ENCODE measurements at places on chromosomes 1 and 21.

- DNase-seq: no peak
Observed at GRCh38 chr1:55164906-55165305, 50.3 kb downstream of the USP24 start.

DNA sequence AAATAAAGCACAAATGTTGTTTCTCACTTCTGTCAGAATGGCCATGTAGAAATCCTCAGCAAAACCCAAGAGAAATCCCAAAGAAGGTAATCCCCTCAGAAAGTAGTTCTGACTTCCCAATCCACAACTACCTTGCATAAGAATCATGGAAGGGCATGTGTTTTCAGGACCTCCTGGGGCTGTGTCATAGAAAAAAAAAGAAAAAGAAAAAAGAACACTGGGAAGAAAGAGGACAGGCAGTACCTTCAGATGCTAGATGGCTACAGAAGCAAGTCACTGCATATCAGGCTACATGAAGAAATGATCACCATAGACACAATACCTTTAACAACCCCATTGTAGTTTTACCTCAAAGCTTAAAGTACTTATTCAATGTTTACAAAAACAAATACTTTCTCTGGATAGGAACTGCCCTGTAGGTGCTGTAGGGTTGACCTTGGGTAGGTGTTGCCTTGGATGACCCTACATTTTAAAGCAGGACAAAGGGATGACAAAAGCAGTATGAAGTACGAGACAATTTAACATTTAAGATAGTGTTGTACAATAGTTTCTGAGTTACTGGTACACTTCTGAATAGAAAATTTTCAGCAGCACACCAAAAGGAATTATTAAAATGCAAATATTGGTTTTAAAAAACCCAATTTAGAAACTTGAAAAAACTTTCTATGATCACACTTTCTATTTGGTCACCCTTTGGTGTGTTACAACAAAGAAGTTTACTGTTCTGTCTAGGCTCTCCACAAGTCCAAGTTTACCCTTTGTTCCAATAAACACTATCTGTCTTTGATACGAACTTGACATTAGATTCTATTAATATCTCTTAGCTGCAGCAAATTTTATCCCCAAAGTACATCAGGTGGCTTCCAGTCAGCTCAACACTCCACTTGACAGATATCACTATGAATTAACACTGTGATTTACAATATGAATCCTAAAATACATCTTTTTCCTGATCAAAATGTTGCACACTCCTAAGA is 5.0 kb downstream of the TRIT1 start:
- DNase-seq: no peak

DNA sequence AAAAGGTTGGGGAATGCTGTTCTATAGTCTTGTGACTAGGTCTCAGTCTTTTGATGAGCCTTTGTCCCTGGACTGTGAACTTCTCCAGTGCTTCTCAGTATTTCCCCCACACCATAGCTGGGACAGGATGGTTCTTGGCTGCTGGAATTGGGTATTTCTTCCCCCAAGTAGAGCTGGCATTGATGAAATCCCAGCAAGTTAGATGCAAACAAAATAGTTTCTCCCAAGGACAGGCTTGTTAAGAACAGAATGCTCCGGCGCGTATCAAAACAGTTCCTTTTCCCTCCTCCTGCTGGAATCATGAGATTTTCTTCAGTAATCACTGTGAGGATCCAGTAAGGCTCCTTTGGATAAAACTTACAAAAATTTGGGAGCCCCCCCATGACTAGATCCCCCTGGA is 162.6 kb downstream of the PIK3R3 start:
- DNase-seq: no peak

DNA sequence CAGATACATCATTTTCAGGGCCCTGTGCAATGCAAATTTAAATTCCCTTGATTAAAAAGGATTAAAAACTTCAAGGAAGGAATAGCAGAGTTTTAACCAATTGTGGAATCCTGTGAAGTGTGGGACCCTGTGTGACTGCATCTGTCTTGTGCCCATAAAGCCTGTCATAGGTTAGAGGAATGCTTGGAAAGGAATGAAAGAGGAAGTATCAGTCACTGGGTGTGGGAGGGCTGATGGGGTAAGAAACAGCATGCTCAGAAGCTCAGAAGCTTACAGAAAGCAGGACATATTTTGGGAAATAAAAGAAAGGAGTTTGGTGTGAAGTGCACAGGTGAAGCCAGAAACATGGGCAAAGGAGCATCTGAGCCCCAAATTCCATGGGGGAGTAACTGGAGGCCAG is 150.8 kb upstream of the ETV3 start:
- no peak for DNase-seq

- DNase-seq: no peak
Observed at GRCh38 chr1:111789142-111789541, 33.4 kb downstream of the DDX20 start.

- DNase-seq: no peak
Observed at GRCh38 chr21:45811136-45811535, 167.6 kb downstream of the PCBP3 start.

- no peak for DNase-seq
Observed at GRCh38 chr1:215932558-215932957, 365.5 kb downstream of the KCTD3 start.

GRCh38 chr1:117535821-117536220 is 70.0 kb upstream of the TENT5C start:
- DNase-seq: no peak

- DNase-seq: no peak
Observed at GRCh38 chr21:15415541-15416261, 314.1 kb upstream of the USP25 start.

GRCh38 chr1:34744851-34745250 is 10.0 kb upstream of the GJB5 start:
- DNase-seq: no peak

GRCh38 chr21:28687586-28687985 is 305.1 kb downstream of the LTN1 start:
- no peak for DNase-seq

DNA sequence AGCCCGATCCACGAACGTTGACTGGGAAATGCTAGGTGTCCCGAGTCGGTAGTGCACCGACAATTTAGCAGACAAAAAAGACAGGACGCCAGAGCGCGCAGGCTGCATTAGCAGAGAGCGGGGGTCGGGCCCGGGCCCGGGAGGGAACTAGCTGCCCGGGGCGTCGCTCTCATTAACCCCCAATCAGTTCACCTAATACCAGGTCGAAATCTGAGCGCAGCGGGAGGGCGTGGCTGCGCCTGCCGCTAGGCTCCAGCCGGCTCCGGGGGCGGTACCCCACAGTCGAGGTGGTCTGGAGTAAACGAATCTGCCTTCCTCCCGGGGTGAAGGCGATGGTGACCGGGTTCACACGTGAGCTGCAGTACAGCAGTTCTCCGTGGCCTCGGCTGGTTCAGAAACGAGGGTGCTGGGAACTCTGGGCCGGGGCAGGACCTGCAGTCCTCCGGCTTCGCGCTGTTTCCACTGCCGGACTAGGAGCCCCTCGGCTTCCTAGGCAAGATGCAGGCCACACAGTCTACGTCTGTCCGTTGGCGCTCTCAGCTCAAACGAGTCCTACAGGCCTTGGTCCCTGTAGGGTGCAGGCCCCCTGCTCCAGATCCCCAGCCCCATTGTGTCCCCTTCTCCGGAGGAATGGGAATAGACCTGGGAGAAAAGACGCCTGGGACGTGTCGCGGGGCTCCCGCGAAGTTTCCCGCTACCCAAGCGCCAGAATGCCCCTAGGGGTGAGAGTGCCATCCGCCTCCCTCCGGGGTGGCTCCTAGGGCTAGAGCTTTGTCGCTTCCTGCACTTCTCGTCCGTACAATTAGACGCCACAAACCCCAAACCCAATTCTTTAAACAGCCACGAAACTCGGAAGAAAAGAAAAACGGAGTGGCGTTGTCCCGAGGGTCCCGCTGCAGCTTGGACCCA is 2.0 kb downstream of the GFI1 start:
- no peak for DNase-seq

GRCh38 chr1:183003203-183003602 is 20.0 kb upstream of the LAMC1 start:
- DNase-seq: no peak

DNA sequence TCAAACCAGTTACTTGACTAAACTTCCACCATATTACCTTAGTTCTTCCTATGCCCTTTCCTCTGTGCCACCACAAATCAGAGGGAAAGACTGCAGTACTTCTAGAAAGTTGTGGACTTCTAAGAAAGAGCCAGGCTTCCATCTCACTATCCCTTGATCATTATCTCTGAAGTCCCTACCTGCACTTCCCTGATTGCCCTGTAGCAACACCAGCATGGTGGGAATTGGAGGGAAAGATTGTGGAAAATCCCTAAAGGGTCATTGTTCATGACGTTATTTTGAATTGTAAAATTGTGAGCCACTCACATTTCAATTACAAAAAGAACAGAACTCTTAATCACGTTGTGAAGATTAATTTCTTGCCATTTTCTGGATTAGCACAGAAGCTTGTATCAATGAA is 23.4 kb upstream of the KIAA1614 start:
- no peak for DNase-seq

DNA sequence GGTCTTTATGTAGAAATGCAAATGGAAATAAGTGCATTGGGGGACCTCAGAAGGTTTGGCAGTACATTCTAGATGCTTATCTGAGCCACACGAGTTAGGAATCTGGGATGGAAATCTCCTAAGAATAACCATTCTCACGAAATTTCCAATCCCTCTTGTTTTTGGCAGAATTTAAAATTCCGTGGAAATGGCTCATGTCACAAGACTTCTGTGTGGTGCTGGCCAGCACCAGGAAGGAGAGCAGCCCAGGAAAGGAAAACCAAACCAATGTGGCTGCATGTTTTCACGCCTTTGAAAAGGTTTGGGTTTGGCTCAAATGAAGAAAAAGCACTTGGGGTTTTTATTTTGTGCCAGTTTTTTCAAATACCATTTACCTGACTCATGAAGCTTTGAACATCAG is 80.1 kb upstream of the KCNK2 start:
- no peak for DNase-seq

DNA sequence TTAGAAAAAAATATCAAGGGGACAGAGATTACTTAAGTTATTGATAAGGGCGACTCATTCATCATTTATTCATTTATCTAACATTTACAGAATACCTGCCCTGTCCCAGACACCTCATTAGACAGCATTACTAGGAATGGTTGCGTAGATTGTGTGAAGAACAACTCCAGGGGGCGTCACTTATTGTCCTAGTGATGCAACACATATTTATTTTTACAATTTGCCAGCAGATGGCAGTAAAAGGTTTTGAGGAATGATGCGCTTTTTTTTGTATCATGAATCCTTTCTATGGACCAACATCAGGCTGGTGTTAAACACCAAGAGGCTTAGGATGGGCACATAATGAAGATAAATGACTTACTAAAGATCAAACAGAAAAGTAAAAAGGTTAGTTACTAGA is 5.5 kb downstream of the NCAM2 start:
- DNase-seq: peak; percentile 47

DNA sequence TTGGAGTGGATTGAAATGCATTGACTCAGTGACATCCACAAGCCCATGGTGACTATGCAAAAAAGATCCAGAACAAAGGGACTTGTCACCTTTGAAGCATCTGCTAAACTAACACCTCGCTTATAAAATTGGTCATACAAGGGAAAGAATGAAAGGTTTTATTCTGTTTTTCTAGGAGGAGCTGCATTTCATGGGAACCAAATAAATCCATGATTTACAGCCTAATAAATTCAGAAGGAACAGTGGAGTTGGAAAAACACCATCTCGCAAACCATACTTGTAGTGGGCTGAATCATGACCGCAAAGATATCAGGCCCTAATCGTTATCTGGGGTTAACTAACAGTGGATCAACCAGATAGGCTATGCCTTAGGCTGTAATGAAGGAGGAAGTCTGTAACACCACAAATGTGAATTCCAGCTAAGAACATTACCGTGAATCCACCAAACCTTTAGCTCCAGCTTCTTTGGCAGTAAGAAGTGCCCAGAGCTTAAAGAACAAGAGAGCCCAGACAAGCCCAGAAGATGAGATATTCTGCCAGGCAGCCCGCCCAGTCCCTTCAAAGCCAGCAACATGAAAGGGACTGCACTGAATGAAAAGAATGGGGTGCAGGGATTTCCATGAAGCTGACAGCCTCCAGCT is 27.4 kb downstream of the RSPH1 start:
- DNase-seq: no peak

DNA sequence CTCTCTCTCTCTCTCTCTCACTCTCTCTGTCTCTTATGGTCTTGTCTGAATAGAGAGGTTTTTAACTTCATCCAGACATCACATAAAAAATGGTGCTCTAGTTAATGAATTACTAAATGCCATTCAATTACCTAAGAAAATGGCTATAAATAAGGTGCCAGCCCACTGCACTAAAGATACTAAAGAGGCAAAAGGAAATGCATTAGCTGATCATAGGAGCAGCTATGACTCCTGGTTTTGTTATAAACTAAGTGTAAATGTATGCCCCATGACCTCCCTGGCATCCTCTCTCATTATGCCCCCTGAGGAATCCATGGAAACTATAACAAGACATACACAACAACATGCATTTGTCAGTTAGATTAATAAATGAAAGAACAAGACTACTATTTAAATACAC is 57.5 kb upstream of the PDC start:
- DNase-seq: no peak

DNA sequence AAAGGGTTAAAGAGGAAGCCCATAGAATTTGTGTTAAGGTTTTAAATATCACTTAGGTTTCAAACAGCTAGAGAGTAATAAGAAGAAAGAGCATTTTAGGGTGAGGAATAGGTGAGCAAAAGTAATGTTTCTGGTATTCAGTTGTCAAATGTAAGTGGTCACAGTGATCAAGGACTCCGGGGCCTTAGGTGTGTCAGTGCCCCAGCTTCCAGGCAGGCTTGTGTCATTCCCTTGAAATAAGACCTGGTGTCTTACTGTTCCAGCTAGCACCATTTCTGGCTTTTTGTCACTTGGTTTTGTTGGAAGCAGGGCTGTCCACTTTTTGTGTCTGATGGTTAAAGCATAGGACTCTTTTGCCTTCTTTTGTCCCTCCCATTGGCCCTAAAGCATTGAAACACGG is 69.6 kb downstream of the DYRK1A start:
- DNase-seq: no peak

DNA sequence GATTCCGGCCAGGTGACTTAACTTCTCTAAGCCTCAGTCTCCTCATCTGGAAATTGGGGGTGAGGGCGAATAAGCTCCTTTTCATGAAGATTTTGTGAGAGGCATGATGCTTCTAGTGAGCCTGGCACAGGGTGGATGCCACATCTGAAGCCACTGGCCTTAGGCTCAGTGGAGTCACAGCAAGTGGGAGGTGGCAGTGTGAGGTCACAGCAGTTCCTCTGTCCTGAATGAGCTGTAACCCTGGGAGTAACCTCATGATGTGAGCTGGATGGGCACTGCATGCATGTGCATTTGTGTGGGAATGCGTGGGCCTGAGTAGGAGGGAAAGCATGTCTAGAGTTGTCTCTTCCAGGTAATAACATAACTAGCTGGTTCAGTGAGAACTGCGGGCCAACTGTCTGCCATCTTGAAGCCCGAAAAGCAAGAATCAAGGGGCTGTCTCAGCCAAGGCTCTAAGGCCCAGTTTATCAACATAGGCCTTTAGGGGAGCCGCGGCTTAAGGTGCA is 27.0 kb upstream of the HTR1D start:
- DNase-seq: no peak

GRCh38 chr1:116568662-116569380 is 2.0 kb downstream of the CD58 start:
- no peak for DNase-seq

GRCh38 chr1:206797534-206798383 is 25.5 kb upstream of the IL10 start:
- DNase-seq: peak; percentile 26

GRCh38 chr21:36419996-36420395 is 34.8 kb downstream of the CHAF1B start:
- DNase-seq: peak; percentile 72
